ENCODE measurements at places on chromosomes 6 and 20.

DNA sequence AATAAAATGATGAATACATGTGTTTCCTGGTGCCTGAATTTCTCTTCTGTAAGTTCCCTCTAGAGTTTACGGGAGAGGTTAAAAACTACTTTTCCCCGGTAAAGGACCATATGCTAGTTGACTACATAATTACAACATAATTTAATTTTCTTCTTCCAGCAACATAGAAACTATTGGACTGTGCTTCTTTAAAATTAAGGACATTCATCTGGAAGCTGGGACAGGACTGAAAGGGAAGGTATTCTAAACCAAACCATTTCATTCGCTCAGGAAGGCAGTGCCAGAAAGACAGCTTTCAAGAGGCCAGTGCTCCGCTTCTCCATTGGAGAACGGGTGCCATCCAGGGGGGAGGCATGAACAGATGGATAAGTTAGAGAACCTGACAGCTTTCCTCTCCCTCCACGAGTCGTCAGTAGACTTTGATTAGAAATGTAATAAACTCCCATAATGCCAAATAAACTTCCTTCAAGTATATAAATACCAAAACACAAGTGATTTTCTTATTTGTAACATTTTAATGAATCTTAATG, 458.0 kb upstream of the SOX4 start:
- no peak for DNase-seq

DNA sequence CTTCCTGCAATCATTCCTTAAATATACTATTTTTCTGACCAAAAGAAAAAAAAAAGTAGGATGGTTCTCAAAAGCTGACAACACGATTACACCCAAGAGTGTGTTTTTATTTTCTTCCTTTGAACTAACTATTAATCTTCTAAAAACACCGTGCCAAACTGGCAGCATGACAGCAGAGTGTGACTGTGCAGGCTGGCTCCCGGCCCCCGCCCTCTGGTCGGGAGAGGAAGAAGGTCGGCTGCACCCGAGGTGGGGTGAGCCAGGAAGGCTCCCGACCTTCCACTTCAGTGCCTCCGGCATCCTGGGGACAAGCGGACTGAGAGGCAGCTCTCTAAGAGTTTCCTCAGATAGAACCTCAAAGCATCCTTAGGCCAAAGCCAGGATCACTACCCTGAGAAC, 29.2 kb downstream of the SLC22A23 start:
- DNase-seq: no peak

DNA sequence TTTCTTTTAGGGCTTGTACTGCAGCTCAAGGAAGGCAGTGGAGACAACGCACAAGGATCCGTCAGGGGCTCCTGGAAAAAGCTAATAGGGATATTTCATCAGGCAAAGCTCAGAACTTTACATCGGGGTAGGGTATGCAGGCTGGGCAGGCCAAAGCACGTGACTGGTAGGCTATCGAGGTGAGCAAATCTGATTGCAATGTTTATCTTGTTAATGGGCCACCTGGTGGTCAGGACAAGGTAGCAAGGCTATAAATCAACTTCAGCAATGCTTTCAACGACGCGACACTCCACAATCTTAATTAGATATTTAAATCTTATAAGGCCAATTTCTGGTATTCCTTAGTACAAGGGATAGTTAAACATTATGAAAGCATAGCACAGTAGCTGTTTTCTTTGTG, 1302.8 kb upstream of the EYS start:
- DNase-seq: no peak

DNA sequence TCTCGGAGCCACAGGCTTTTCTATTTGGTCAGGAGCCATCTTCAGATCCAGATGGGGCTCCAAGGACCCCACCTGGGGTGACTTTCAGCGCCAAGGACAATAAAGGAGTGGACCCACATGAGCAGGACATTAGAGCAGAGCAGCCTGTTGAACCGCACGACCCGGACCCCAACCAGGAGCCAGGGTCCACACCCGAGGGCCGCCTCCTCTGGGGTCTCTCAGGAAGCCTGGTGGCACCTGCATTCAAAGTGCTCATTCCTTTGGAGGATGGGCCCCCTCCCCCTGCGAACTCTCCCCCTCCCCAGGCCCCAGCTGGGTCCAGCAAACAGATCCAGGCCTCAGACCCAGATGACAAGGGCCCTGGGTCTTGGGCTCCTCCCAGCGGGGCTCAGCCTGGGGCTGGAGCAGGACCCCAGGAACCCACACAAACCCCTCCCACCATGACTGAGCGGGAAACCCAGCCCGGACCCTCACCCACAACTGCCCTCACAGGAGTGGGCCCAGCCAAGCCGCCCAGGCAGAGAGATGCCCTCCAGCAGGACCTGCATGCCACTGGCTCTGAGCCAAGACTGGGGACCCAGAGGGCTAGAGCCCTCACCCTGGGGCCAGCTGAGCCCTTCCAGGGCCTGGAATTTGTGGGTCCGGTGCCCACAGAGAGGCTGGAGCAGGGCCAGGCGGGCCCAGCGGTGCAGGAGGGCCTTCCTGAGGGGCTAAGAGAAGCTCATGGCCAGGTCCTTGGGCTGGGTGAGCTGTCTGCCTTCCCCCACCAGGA, 23.9 kb downstream of the RAB44 start:
- DNase-seq: no peak

DNA sequence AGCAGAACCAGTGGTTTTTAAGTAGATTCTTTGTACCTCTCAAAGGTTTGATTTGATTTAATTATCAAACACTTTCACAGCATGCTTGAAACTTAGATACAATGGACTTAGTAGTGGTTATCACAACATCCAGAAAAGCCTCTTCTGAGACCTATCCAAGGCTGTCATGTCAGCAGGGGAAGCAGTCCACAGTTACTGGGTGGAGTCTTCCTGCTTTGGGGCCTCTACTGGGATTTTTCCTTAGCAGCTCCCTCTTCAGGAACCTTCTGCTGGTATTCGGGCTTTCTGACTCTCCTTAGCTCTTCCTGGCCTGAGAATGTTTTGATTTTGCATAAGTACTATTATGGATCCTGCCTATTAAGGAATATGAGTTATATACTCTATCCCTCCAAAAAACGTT, 36.0 kb downstream of the ARFGEF2 start:
- no peak for DNase-seq

DNA sequence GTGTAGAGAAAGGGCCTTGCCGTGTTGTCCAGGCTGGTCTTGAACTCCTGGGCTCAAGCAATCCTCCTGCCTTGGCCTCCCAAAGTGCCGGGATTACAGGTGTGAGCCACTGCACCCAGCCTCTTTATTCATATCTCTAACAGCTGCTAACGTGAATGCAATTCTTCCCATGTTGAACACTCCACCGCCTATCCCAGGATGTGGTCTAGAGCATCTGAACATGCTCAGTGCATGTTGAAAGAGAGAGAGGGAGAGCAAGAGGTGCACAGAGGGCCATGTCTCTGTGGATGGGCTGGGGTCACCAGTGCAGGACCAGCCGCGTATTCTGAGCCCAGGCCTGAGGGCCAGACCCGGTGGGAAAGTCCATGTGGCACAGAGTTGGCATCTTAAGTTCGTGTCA, 12.8 kb downstream of the TUBB2A start:
- DNase-seq: no peak
